NCI-H2107 (cell line): ENCODE measurements at places on chromosomes 4 and X.

DNA sequence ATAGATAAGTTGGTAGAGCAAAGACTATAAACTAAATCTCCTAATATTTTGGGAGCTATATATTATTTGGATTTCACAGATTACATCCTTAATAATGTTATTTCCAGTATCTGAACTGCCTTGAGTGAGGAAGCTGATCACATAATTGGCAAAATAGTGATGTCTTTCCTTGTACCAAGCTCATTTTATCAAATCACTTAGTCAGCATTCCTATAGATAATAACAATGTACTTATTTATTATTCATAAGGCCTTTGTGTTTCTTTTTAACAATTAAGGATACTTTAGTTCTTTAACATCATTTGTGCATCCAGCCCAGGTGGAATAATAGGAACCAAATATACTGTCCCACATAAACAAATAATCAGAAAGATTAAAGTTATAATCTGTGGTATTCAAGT lies 1093.6 kb downstream of the PCDH18 start:
- DNase-seq = no peak

DNA sequence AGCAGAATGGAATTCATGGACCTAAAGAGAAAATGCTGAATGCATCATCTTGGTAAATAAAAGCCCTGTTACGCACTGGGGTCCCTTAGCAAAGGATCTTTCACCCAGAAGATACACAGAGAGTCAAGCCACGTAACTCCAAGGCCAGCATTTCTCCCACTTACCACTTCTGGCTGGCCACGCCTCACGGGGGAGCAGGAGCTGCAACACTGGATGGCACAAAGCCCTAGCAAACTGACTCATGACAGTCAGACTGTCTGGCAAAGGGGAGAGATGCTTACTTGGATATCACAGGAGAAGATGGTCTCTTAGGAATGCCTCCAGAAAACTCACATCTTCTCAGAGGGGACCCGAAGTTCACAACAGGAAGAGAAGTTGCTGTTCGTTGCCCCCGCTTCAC lies 51.4 kb upstream of the BCLAF3 start:
- no peak for DNase-seq

DNA sequence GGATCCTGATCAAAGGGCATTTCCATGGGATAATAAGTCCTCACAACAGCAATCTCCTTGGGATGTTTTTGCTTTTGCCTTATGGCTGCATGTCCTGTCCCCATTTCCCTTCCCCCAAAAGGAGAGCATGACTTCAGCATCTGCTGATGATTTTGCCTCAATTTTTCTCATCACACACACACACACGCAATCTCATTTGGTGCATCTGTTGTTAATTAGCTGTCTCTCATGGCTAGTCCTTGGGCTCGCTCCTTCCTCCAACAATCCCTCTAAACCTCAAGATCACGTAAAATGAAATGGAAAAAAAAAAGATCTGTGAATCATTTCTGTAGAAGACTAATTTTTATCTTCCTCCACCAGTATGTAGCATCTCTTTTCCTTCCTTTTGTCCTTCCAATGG lies 153.6 kb downstream of the RBMX2 start:
- DNase-seq = no peak

- DNase-seq = no peak
Measured at GRCh38 chr4:40846532-40846931, 96.8 kb downstream of the NSUN7 start.

DNA sequence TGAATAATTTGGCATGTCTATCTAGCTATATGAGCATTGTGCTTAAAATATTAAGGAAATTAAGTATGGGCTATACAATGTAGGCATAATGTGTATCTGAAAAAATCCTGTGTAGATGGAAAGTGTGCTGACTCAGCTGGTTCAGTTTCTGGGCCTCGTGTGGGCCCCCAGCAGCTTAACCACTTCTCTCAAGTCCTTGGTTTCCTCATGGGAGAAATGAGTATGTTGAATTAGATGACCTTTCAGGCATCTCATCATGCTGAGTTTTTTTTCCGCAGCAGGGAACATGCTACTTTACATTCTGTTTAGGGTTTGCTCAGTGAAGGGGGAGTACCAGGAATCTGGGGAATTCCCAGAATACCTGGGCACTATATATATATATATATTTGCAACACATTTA lies 30.5 kb downstream of the RHOH start:
- no peak for DNase-seq

GRCh38 chr4:77917601-77918000 lies 55.0 kb downstream of the MRPL1 start:
- no peak for DNase-seq
